ENCODE measurements at places on chromosomes 3 and 15.

DNA sequence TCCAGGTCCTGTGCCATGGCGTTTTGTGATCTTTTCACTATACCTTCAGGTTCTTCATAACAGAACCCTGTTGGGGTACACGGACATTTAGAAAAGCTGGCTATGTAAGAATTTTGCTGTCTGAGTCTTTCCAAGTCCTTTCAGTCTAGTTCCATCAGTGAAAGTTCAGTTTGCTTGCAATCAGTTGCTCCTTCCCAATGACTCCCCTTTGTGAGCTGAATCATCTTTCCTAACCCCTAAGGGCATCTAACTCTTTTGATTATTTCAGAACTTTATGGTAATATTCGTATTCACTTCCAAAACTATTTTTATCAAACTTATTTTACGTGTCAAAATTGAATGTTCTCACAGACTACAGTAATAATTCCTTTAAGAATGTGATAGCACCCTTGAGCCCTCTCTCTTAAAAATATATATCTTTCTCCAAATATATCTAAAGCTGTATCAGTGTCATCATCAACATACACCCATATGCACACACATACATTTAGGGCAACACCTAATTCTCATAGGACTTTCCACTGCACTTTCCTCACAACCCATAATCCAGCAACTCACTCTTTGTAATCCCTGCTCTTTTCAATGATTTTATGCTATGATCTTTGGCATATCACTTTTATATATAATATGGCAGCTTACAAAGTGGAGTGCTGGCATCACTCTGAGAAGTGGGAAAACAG is 263.7 kb downstream of the GBE1 start:
- no peak for DNase-seq

- DNase-seq: no peak
These were observed 20.4 kb downstream of the BMF start for GRCh38 chr15:40087991-40088928.

GRCh38 chr3:134430950-134431445 is 54.8 kb downstream of the ANAPC13 start:
- DNase-seq: no peak

GRCh38 chr3:196518966-196519717 is 4.0 kb upstream of the SMCO1 start:
- peak; percentile 46 for DNase-seq

- no peak for DNase-seq
These were observed 65.9 kb downstream of the BTD start for GRCh38 chr3:15667484-15667883.

- DNase-seq: no peak
These were observed 203.2 kb upstream of the GAP43 start for GRCh38 chr3:115420086-115420485.

GRCh38 chr15:60464836-60465630 is 13.9 kb downstream of the ICE2 start:
- no peak for DNase-seq

DNA sequence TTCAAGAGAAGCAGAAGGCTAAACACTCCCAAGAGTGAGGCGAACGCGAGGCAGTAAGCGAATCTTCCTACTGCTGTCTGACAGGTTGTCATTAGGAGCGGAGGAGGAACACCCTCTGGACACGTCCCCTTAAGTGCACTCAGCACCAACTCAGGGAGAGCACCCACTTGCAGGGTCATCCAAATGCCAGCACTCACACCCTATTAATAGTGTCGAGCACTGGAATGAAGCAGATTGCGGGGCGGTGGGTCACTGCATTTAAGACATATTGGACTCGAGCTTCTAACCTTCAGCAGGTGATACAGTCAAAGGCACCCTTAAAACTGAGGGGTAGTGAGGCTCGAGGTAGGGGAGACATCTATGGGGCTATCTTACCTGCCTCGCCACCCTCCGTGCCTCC is 28.7 kb downstream of the SH3BP5 start:
- DNase-seq: no peak

GRCh38 chr15:40016224-40016865 is 22.6 kb downstream of the SRP14 start:
- no peak for DNase-seq

GRCh38 chr15:38622304-38622703 is 57.7 kb upstream of the RASGRP1 start:
- DNase-seq: no peak

DNA sequence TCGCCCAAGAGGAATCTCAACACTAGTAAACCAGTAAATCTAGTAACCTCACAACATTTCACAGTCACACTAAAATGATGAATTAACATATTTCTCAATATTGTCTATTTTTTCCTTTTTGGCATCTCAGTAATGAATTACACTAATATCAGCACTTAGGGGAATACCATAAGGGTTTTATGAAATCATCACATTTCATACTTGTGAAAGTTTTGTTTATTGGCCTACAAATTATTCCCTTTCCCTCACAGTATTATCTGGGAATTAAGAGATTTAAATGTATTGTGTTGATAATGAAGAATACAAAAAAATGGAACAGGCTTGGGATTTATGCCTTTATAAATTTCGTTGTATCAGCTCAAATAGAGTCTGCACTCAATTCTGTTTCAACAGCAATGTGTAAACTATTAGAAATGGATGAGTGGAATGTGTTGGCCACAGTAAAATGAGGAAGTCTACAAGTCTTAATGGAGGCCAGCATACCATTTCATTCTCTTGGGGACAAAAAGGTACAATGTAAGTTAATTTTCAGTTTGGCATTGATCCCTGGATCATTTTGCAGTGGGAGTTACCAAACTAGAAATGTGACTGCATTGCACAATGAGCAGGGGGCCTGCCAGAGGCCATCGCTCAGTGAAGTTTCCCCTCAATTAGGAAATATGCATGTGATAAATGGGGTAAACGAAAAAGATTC is 195.4 kb downstream of the FMN1 start:
- DNase-seq: no peak

DNA sequence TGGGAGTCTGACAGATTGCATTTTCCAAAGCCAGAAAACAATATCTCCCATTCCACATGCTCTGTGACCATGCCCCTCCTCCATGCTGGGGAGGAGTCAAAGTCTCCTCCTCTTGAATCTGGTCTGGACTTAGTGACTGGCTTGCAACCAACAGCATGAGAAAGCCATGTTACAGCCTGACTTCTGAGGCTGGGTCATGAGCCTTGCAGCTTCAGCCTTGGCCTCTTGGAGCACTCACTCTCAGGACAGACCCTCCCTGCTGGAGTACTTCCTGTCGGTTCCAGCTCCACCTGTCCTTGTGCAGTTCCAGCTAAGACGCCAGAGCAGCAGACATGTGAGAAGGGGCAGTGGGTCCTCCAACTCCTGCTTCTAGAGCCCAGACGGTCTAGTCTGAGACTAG is 49.7 kb upstream of the RBSN start:
- no peak for DNase-seq

GRCh38 chr15:75790631-75791336 is 52.5 kb upstream of the UBE2Q2 start:
- DNase-seq: no peak
